ENCODE measurements at places on chromosomes 13 and 19.

DNA sequence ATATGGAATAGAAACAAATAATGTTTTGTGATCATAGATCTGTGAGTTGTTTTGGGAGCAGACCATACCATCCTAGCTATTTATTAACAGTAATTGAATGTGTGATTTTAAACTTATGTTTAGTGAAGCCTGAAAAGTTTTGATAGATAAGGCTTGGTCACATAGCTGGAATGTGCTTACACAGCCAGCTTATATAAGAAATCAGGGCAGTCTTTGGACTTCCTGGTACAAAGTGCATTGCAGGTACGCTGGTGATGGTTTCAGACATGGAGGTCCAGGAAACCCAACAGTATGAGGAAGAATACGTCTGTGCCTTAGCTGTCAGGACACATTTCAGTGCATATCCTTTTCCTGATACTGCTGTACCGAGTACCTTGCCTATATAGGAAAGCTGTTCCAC is 2316.2 kb upstream of the PCDH20 start:
- DNase-seq, result no peak

GRCh38 chr13:38223089-38223488 is 126.6 kb upstream of the UFM1 start:
- DNase-seq, result no peak

DNA sequence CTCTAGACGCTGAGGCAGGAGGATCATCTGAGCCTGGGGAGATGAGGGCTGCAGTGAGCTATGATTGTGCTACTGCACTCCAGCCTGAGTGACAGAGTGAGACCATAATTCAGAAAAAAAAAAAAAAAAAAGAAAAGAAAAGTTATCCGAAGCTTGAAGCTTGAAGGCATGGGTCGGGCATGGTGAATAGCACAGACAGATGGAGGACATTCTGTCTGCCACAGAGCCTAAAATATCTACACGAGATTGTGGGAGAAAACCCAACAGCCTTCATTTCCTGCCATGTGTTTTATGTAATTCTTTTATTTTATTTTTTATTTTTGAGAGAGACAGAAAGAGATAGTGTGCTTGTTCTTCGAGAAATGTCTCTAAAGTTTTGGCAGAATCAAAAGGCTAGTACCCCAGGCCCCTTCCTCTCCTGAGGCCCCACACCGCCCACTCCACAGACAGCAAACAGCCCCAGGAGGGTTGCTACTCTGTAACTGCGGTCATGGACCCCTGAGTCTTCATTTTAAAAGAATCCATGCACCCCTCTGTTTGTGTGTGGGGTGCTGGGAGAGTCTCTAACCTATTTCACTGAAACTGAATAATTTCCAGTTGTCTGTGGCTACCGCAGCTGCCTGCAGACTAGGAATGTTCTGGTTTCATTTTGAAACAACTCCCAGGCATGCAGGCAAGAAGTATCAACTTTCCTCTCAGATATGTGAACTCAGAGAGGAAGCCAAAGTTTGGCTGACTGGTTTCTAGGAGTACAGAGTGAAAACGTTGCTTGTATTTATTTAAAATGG is 38.4 kb upstream of the RCBTB2 start:
- DNase-seq, result no peak

DNA sequence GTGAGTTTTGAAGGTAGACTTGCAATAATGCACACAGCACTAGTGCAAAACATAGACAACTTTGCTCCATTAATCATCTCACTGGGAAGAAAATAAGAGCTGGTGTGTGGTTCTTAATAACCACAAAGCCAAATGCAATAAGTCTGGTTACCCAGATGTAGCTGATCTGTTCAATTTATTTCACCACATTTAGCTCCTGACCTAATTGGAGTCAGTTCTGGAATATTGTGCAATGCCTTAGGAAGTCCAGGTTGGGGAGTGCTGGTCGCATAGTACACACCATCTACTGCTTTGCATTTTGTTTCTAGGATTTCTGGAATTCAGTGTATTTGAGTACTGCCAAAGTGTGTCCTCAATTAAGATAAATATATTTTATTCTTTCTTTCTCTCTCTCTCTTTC is 483.3 kb upstream of the SPRY2 start:
- DNase-seq, result no peak

- no peak for DNase-seq
Measured at GRCh38 chr13:28093881-28094280, 6.5 kb downstream of the FLT3 start.

- DNase-seq, result no peak
Measured at GRCh38 chr13:37595162-37595561, 3.4 kb downstream of the POSTN start.

DNA sequence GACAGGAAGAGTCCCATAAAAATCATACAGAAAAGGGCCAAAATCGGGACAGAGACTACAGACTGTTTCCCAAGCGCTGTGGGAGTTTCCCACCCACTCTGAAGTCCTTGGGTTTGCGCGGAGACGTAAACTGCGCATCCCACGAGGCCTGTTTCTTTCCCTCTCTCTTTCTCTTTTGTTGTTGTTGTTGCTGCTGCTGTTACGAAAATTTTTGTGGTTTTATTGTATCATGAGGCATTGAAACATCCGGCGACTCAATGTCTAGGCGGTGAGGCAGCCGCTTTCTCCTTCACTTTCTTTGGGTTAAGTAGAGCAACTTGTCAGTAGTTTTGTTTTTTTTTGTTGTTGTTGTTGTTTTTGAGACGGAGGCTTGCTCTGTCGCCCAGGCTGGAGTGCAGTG is 1.6 kb upstream of the PPP1R12C start:
- no peak for DNase-seq

GRCh38 chr19:16260812-16261161 is 63.1 kb downstream of the AP1M1 start:
- DNase-seq, result no peak

GRCh38 chr19:13155472-13156359 is 5.5 kb downstream of the IER2 start:
- peak; percentile 57 for DNase-seq

DNA sequence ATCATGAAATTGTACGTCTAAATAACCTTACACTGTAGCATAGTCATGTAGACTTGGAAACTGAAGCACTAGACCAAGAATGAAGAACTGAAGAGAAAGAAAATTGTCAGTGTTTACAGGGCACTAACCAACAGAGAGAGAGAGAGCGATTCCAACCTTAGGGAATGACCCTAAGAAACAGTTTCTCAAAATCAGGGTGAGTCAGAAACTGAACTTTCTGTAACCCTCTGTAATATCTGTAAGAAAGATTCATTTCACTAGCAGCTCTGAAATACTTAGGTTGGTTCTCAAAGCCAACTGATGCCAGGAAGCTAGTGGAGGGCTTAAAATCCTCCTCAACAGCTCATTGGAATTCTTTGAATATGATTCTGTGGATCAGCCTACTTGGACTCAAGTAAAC is 936.9 kb downstream of the EFNB2 start:
- no peak for DNase-seq

GRCh38 chr19:23887642-23888041 is 27.0 kb upstream of the ZNF726 start:
- DNase-seq, result no peak

- no peak for DNase-seq
Measured at GRCh38 chr19:10500247-10500592, 2.9 kb downstream of the KEAP1 start.

DNA sequence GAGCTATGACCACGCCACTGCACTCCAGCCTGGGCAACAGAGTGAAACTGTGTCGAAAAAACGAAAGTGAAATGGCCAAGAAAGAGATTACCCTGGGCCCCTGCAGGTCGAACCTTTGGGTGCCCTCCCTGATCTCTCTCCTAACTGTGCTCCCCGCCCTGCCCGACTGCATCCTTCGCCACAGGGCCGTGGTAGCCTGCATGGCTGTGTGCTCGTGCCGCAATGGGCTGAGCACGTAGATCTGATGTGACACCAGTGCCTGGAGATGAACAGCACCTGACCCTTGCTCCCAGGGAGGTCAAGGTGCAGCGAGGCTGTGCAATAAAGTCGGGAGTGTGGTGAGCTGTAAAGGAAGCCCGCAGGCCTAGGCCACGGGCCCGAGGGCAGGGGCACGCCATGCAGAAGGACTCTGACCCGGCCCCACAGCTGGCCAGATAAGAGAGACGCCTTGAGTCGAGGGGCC is 60.2 kb downstream of the PEX11G start:
- DNase-seq, result no peak

DNA sequence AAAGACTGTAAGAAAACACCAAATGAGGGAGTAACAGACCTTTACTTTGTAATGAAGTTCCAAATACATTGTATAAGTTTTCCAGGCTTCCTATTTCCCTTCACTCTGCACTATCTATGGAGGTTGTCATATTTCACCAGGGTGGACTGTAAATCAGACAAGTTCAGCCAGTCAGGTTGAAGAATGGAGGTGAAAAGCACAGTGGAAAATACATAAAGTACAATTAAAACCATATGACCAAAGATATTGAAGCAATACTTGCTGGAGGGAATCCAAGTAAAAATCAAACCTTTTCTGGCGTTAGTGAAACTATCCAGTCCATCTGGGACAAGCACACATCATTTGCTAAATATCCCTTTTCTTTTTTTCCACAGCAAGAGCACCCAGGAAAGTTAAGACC is 3.2 kb downstream of the LHFPL6 start:
- DNase-seq, result no peak

DNA sequence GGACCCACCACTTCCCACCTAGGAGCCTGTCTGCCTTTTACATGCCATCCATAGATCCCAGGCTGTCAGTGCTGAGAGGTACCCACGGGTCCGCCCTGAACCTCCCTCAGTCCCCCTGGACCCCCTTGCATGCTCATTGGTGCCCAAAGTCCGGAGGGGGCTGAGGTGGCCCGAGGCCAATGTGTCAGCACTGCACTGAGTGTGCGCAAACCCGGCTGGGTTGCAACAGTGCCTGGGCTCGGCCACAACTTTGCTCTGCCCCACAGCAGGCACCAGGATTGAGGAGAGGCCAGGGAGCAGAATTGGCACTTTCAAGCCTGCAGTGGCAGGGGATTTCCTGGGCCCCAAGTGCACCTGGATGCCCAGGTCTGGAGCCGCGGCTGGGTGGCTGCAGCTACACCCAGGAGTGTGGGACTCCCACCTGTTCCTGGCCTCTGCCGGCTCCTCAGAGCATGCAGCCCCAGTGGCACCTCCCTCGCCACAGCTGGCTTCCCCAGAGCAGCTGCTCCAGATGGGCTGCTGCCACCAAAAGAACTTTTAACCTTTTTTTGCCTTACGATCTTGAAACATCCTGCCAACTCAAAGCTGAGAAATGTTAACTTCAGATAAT is 837.0 kb downstream of the SLITRK6 start:
- DNase-seq, result no peak

- DNase-seq, result no peak
Measured at GRCh38 chr13:42380420-42381164, 108.6 kb downstream of the AKAP11 start.

GRCh38 chr19:48740164-48740972 is at the start of gene RASIP1:
RASIP1 (minus strand) TSS chr19:48740610; CDS start chr19:48740282, 328 bp downstream.
- no peak for DNase-seq

- no peak for DNase-seq
Measured at GRCh38 chr19:44602081-44602480, 11.3 kb upstream of the IGSF23 start.

- DNase-seq, result no peak
Measured at GRCh38 chr13:87942205-87942604, 271.0 kb downstream of the SLITRK5 start.

DNA sequence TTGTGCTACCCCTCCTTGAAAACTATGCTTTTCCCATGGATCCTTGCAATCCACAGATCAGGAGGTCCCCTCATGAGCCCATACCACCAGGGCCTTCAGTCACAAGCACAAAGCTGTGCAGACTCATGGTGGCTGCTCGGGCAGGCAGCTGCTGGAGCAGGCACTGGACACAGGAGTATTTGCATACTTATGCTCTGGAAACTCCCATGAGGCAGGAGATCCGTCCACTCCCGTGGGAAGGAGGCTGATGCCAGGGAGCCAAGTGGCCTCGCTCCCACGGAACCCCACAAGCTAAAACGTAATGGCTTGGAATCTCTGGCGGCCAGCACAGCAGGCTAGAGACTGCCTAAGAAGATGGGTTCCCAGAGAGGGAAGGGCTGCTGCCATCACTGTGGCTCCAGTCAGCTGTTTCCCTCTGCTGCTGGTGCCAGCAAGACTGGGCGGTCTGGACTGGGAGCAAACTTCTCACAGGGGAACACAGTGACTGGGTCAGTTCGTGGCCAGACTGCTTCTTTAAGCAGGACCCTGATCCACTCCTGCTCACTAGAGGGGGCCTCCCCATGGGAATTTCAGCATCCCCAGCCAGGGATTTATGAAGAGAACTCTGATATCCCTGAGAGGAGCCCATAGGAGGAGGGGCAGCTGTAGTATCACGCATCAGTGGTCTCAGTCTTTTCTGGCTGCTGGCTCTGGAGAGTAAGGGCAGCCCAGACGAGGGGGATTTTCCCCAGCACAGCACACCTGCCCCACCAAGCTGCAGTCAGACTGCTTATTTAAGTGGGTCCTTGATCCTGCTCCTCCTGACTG is 370.3 kb upstream of the ATXN8OS start:
- DNase-seq, result no peak

GRCh38 chr19:1526979-1527649 is 3.2 kb downstream of the PLK5 start:
- no peak for DNase-seq

DNA sequence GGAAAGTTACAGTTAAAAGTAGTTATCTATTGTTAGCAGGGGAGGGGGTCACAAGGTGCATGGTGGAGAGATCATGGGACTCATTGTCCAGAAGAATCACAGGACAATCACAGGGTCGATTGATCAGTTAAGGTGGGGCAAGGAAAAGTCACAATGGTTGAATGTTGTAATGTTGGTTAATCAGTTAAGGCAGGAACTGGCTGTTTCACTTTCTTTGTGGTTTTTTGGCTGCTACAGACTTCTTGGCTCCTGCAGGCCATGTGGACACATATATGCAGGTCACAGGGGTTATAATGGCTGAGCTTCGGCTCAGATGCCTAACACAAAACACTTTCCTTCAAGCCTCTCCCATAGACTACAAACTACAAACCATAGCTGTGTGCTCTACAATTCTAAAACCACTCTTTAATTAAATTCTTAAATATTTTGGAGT is 6.9 kb upstream of the ZNF431 start:
- DNase-seq, result no peak

DNA sequence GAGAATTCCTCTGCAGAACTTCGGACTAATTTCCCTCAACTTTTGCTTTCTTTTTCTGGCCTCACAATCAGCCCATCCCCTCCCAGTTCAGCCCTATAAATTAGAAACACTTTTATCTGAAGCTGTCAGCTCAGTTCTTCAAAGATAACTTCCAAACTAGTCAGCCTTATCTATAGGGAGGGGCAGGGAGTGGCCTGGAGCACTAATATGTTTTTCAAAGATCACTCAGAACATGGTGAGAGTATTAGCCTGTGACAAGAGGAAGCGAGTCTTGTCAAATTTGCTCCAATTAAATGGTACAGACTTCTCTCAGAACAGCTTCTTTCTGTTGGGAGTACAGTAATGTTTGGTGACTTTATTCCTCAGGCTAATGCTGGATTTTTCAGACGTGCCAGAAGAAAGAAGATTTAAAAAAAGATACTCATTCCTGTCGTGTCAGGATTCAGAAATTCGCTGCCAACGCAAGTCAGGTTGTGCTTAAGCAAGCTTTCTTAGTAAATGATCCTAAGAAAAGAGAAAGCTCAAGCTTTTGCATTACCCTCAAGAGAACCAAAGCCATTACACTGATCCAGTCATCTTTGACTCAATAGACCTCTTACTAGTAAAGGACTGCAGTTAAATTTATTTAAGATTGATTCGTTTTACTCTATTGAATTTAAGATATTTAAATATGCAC is 1033.6 kb downstream of the SLITRK5 start:
- DNase-seq, result no peak

- no peak for DNase-seq
Measured at GRCh38 chr19:55601084-55601483, 996 bp downstream of the ZNF524 start.

All from stimulated activated CD8-positive, alpha-beta memory T cell treated with anti-CD3 and anti-CD28 coated beads, Interleukin-4, amount 100 ng/mL, for 1 hour (primary cell).